ENCODE measurements at places on chromosomes 4 and X.

DNA sequence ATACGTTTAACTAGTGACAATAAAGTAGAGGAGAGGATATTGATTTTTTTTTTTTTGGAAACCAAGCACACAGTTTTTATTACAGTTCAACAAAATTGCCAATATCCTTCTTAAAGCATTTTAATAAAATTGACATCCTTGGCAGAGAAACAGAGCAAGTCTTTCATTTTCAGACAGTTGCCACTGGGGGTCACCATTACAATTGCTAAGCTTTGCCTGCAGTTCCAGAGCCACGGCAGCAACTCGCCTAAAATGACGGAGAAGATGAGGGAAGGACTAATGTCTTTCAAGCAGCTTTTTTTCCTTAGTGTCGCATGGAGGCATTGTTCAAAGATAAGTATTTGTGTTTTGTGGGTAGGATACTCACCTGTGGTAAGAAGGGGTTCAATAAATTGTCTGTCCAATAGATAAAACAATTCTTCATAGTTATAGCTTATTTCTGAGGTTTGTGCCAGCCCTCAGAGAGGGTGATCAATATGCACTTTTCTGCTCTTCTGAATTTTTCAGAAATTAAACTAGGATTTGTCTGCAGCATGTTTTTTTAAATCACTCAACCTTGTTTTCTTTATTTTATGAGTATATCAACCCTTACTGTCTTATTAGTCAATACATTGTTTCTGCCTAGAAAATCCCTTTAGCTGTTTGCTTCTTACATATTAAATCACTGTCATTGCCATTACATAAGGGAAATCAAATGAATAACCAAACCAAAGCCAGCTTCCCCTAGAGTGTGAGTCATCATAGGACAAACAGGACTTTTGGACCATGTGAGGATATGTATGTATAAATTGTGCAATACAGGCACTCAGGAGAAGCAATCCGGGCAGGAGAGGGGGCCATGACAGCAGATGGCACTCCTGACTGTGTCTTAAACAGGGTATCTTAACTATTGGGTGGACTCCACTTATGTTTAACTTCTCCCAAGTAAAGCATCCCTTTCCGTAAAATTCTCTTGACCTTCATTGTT, 508.1 kb upstream of the ARX start:
- DNase-seq, result no peak

DNA sequence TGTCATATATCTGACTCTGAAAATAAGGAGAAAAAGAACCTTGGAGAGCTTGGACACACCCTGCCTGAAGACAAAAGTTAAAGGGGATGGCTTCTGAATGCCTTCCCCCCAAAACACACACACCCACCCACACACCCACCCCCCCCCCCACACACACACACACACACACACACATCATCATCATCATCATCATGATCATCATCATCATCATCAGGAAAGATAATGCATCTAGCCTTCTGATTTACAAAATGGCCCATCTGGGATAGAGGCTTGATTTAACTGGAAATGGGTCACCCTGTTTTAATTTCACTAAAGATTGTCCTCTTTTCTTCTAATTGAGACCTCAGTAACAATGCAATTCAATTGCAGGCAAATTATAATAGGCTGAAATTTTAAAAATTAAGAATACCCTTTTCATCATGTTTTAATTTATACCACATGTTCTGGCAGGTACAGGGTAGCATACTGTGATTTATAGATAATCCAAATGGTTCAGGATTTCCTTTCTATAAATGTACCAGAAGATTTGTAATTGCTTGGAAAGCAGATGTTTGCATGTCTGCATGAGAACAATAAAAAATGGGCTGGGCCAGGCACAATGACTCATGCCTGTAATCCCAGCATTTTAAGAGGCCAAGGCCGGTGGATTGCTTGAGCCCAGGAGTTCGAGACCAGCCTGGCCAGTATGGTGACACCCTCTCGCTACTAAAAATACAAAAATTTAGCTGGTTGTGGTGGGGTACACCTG, 56.5 kb downstream of the TRIM2 start:
- no peak for DNase-seq

DNA sequence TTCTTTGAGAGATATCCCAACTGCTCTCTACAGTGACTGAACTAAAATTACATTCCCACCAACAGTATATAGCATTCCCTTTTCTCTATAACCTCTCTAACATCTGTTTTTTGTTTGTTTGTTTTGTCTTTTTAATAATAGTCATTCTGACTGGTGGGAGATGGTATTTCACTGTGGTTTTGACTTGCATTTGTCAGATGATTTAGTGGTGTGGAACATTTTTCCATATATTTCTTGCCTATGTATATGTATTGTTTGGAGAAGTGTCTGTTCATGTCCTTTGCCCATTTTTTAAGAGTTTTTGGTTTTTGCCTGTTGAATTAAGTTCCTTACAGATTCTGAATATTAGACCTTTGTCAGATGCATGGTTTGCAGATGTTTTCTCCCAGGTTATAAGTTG, 9.0 kb downstream of the USO1 start:
- no peak for DNase-seq

DNA sequence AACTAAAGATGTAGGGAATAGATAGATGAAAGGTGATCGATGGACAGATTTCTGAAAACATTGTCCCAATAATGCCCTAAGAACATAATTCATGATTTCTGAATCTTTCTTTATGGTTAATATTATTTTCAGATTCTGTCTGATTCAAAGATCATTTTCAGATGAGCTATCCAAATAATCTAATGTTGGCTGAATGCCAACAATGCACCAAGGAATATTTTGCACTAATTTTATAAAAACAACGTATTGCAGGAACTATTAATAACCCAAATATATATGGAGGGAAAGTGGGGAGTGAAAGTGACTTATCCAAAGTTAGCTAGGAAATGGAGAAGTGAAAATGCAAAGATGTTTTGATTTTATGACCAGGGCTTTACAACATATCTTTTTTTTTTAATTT, 1675.5 kb downstream of the STIM2 start:
- no peak for DNase-seq

DNA sequence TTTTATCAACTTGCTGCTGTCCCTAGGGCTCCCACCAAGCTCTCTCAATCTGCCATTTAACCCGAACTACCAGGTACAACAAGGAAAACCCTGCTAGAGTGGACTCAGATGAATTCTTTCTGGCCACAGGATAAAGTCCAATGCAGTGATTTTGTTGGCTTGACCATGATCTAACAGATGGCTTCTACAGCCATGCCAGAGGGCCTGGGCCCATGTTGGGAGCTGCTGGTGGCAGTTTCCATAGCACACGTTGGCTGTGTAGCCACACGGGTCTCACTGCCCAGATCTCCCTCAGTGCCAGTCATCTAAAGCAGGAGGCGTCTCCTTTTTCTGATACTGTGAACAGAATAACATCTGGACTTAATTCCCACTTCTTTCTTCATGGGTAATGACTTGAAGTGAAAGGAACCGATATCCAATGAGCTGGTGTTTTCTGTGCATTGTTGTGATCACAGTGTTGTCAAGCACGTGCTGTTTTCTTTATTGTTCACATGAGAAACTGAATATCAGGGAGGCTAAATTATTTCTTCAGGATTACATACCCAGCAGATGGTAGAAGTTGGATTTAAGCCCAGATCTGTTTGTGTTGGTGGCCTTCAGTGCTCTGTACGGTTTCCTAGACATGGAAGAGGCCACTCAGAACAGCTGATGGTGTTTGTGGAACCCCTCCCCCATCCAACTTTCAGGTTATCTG, 85.2 kb upstream of the CLCN4 start:
- no peak for DNase-seq

DNA sequence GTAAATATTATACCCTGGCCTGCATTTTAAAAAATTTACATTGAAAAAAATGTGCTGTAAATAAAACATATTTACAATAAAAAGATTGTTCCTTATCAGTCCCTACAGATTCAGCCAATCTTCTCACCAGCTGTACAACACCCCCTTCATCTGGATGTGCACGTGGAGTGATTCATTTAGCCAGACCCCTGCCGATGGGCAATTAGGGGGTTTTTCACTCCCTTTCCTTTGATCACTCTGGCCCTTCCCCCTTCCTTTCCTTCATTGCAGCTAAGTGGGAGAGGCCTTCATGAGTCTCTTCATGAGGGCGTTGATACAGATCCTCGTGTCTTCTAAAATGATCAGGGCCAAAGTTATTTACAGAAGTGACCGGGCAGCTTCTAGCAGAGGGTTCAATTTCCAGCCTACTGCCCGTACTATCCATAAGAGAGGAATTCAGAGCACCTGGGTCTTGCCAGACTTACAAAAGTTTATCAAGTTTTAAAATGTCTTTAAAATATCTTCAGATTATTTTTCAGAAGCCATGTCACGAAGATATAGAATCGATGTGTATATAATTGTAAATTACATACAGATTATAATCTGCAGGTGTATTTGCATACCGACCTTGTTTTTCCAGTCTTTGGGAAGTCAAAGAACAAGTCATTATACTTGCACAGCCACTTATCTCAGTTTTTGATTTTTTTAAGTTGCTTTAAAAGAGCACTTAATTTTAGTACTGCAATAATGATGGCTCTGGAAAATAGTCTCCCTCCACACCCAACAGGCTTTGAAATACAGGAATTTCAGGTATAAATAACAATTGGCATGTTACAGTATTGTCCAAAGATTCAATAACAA, 21.4 kb upstream of the RASL11B start:
- no peak for DNase-seq

DNA sequence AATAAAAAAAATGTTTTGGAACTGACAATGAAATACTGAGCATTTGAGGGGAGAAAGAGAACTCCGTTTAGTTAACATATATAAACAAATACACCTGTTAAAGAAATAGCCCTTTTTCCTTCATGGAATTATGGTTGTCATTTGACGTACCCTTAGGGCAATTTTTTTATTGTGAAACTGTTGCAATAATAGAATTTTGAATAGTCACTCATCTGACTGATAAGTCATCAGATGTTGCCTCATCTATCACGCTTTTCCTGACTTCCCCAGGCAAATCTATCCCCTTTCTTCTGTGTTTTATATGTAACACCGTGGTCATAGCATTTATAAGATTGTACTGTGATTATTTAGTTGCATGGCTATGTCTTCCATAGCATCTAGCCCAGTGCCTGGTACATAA, 69.0 kb upstream of the HDAC8 start:
- DNase-seq, result no peak

DNA sequence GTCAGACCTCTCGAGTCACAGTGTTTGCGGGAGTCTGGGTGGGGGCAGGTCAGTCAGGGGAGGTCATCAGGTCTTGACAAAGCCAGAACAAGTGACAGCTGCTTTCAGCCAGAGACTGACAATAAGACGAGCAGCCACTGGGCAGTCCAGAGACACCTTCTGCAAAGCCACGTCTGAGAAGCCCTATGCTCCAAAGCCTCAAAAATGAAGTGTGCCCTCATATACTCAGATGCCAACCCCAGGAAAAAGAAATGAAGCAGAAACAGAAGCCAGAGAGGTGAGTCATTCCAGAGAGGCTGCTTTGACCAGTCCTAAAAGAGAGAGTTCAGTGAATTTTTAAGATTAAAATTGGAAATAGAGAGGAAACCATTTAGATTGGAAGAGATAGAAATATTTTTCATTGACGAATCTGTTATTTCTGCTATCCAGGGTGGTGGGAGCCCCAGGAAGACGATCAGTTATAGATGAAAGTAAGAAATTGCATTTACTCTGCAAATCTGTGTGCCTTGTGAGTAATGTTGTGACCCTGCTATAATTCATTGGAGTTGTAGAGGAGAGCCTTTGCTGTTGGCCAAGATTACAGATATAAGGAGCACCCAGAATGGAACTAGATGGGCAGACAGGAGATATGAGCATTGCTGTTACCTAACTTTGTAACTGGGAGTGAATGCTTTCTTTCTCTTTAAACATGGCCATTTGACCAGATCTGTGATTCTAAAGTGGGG, 77.9 kb downstream of the LRRC66 start:
- no peak for DNase-seq

DNA sequence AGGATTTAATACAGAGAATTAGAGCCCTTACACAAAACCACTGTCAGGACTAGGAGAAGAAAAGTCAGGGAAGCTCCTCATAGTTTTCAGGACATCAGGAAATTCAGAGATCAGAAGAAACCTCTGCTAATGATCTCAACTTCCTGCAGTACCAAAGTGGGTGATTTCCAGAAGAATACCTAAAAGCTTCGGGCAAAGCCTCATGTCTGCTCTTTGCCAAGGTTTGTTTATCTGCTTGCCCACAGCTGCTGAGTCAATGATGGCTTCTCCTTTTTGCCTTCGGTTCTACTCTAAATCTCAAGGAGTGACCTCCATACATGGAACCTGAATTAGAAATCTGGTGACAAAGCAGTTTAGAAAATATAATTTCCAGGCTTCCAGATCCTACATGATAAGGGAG, 68.4 kb downstream of the USP38 start:
- no peak for DNase-seq

DNA sequence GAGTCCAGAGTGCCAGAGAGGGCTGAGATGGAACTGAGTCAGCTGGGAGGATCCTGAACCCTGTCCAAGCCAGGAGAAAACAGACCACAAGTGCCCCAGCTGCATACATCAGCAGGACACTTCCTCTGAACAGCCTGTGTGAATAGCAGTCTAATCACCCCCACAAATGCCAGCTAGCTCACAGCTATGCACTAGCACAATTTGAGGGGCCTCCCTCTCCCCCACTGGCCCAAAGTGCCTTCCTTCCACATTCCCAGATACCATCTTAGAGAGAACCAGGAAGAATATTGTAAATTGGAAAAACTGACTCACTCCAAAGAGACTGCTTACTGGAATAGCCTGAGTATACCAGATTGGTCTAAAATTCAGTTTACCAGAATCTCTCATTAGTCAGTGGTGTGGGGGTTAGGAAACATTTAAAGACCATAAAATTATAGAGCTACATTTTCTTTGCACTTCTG, 292.6 kb upstream of the KLF3 start:
- DNase-seq, result no peak

DNA sequence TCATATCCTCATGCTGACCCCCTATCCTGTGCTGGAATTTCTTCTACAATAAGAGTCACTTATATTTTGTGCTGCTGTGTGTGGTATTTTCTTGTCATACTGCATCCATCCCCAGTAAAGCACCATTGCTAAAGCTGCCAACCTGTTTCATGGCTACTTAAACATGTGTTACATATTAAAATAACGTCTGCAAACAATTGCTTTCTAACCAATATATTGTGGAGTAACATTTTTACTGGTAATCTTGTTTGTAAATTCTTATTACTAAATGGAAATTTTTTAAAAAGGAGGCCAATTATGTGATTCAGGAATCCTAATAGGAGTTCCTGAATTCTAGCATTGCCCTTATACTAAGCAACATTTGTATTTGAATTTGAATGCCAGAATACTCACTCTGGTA, 160.3 kb upstream of the VEGFC start:
- DNase-seq, result no peak

GRCh38 chr4:165982934-165983333, 109.9 kb downstream of the TLL1 start:
- no peak for DNase-seq

DNA sequence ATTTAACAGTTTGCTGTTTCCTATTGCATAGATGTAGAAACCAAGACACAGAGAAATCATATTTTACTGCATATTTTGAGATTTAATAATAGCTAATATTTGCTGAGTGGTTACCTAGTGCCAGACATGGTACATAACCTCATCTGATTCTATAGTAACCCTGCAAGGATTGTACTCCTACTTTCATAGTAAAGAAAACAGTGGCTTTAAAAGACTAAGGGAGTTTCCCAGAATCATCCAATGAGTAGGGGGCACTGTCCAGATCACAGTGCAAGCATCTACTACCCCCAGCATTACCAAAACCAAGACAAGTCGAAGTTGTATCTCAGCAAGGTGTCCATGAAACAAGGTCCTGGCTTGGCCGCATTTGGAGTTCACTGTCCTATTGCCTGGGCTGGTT, 224.5 kb upstream of the TENM3 start:
- DNase-seq, result no peak

GRCh38 chr4:6467600-6467999, 4.8 kb downstream of the PPP2R2C start:
- DNase-seq, result no peak
